ENCODE measurements at places on chromosomes 6 and 20. TPM values are rescaled to one million over a fixed set of nuclear protein-coding genes. Genes with fewer than 3 reads are reported as not detected.
A peak's percentile ranks its signal among the peaks of the same experiment; 100 is the strongest.

MYB gene
- total RNA-seq, result 20.9 TPM

DNA sequence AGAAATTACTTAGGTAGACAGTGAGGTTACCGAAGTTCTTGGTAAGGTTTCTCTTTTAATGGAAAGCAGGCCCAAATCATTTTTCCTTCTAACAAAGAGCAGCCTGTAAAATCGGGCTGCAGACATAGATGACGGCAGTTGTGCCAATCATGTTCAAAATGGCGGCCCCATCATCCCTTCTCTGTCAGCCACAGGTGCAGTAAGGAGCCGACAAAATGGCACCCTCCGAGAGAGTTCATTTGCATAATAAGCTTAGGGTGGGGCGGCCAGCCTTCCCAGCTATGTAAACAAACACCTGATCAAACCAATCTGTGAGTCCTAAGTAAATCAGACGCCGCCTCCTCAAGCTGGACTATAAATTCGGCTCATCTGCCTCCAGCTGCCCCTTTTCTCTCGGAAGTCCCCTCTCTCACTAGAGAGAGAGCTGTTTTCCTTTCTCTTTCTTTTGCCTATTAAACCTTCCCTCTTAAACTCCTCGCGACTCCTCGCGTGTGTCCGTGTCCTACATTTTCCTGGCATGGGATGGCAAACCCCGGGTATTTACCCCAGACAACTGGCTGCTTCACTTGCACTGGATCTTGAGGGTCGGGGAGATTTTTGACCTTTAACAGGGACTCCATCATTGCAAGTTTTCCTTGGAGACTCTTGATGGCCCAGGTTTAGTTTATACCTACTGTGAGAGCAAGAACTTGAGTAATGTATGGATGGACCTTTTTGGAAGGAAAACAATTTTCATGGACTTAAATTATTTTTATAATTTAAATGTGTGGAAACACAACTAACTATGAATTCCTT, 8.9 kb upstream of the DDR1 start:
- H3K36me3 ChIP-seq, result no peaks in the 10 kb centered on the region
- no peak overlapping the region for H3K27ac ChIP-seq
- no peaks in the 10 kb centered on the region for H3K27me3 ChIP-seq
- H3K4me3 ChIP-seq, result no peak overlapping the region
- peaks cover 10% of the 10 kb centered on the region for H3K4me1 ChIP-seq

GRCh38 chr6:141482796-141483597, 649.7 kb upstream of the GJE1 start:
- H3K27me3 ChIP-seq, result no peaks in the 10 kb centered on the region
- H3K4me1 ChIP-seq, result no peaks in the 10 kb centered on the region
- no peak for DNase-seq
- peak overlapping the region; percentile 63 for H3K27ac ChIP-seq
- H3K36me3 ChIP-seq, result no peaks in the 10 kb centered on the region

TAAR8 gene
- total RNA-seq, result not detected

KCNK16 gene
- not detected for total RNA-seq

- H3K4me1 ChIP-seq, result peaks cover 9% of the 10 kb centered on the region
- H3K27ac ChIP-seq, result peak overlapping the region; percentile 37
- H3K27me3 ChIP-seq, result no peaks in the 10 kb centered on the region
Observed at GRCh38 chr20:23257848-23258746, 92.5 kb upstream of the NXT1 start.

GRCh38 chr6:27208042-27208441, 39.5 kb upstream of the PRSS16 start:
- H3K4me3 ChIP-seq, result no peak overlapping the region
- no peaks in the 10 kb centered on the region for H3K36me3 ChIP-seq
- H3K27ac ChIP-seq, result no peak overlapping the region
- H3K4me1 ChIP-seq, result no peaks in the 10 kb centered on the region
- no peak for DNase-seq

GINS1 gene
- 1.3 TPM for total RNA-seq

DNA sequence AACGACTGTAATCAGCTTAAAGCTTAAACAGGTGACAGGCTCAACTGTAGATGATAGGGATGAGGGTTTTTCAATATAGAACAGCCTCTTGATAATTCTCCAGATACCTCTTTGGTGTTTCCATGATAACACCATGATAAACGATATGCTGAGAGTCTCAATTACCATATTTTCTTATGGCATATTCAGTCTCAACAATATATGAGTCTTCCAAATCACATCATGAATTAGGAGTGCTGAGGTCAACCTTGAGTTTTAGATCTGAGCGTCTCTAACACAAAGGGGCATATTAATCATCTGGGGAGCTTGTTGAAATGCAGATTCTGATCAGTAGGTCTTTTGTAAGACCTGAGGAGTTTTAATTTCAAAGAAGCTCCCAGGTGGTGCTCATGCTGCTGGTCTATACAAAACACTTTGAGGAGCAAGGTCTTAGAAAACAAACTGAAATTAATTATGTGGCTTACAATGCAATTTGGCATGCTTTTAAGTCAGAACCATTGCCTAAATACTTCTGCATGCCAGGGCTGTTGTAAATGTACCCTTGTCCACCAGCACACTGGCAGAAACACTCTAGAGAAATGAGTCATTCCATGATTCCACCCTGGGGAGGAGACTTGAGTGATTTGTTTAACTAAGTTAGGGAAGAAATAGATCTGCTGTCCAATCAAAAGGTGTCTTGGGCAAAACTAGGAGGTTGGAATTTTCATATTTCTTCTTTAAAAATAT, 49.6 kb downstream of the PTCHD4 start:
- no peaks in the 10 kb centered on the region for H3K36me3 ChIP-seq
- H3K4me3 ChIP-seq, result no peak overlapping the region
- DNase-seq, result no peak
- H3K27ac ChIP-seq, result no peak overlapping the region
- H3K27me3 ChIP-seq, result no peaks in the 10 kb centered on the region

GRCh38 chr6:100559859-100560258, 95.1 kb upstream of the SIM1 start:
- H3K27ac ChIP-seq, result no peak overlapping the region
- no peak overlapping the region for H3K4me3 ChIP-seq
- no peaks in the 10 kb centered on the region for H3K27me3 ChIP-seq

SLC13A3 gene
- not detected for total RNA-seq

CAGE1 gene
- not detected for total RNA-seq

- H3K27ac ChIP-seq, result no peak overlapping the region
- peaks cover 100% of the 10 kb centered on the region for H3K27me3 ChIP-seq
- no peaks in the 10 kb centered on the region for H3K36me3 ChIP-seq
- peaks cover 10% of the 10 kb centered on the region for H3K4me1 ChIP-seq
Observed at GRCh38 chr20:21522481-21523280, 8.8 kb upstream of the NKX2-2 start.

GRCh38 chr6:138765896-138766655, 7.5 kb upstream of the CCDC28A start:
- H3K4me3 ChIP-seq, result no peak overlapping the region
- H3K27me3 ChIP-seq, result no peaks in the 10 kb centered on the region
- no peaks in the 10 kb centered on the region for H3K36me3 ChIP-seq
- no peaks in the 10 kb centered on the region for H3K4me1 ChIP-seq

DNA sequence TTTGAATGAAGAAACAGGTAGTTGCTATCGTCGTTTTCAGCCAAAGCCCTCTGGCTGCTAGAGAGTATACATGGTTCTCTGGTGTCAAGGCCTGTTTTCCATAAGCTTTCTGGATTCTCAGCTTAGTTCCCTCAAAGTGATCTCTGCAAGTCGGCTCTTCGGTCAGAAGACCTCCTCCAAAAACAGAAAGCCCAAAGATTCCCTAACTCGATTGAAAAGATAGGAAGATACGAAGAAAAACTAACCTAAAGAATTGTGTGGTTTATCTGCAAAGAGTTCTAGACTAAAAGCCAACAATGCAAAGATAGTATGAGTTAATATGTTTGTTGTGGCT, 545 bp upstream of the ASCC3 start:
- H3K27ac ChIP-seq, result peak overlapping the region; percentile 86
- H3K4me1 ChIP-seq, result peaks cover 27% of the 10 kb centered on the region
- peak overlapping the region; percentile 47 for H3K4me3 ChIP-seq
- H3K27me3 ChIP-seq, result no peaks in the 10 kb centered on the region

All from transverse colon (tissue), 4 donors.